ENCODE measurements at places on chromosomes 13 and 19.

GRCh38 chr13:40756042-40756441 lies 14.9 kb downstream of the MRPS31 start:
- no peak for DNase-seq

DNA sequence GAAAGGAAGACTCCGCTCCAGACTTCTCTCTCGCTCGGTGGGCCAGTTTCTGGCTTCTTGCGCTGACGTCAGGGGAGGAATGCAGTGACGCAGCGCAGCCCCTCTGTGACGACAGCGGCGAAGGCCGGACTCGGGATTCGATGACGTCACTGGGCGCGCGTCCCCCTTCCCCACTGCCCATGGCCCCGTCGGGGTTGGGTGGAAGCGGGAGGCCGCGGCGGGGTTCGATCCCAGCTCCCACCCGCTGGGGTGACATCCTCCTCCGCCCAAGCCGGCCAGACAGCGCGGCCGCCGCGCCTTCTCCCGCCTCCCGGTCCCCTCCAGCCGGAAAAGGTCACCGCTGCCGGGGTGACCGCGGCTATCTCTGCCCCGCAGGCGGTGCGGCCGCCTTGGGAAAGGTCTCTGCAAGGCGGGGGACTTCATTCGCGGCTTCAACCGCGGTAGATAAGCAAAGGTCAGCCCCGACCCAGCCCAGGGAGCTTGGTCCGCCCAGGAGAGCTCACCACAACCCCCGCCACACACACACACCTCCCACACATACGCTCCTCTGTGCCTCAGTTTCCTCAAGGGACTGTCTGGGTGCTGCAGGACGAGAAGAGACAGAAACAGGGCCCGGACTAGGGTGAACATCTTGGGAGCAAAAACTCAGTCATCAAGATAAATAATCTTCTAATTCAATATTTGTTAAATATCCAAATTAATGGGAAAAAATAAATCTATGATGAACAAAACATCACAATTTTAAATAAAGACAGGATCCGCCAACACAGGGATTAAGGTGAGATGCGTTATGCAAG lies 844 bp upstream of the RFX1 start:
- no peak for DNase-seq

GRCh38 chr19:46574533-46574932 lies 26.6 kb upstream of the CALM3 start:
- no peak for DNase-seq

- no peak for DNase-seq
Observed at GRCh38 chr13:48194379-48194754, 38.6 kb upstream of the ITM2B start.

Data from activated CD4-positive, alpha-beta T cell treated with anti-CD3 and anti-CD28 coated beads, Interleukin-2, Interleukin-6, amounts not matched to agents 100 ng/mL and 50 ng/mL, durations not matched to agents 16 hours and 8 hours (primary cell).